RPMI8226 (cell line): ENCODE measurements at places on chromosomes 11 and 22.
A peak's percentile ranks its signal among the peaks of the same experiment; 100 is the strongest.

- no peak for DNase-seq
Observed at GRCh38 chr11:101907815-101908214, 7.0 kb upstream of the CEP126 start.

GRCh38 chr22:37701141-37701786 is 4.4 kb downstream of the TRIOBP start:
- no peak for DNase-seq

GRCh38 chr11:95104856-95105255 is 15.2 kb downstream of the ENDOD1 start:
- no peak for DNase-seq

GRCh38 chr11:47918882-47919495 is 61.4 kb upstream of the PTPRJ start:
- peak; percentile 9 for DNase-seq

GRCh38 chr11:76661306-76661751 is 9.2 kb downstream of the LRRC32 start:
- no peak for DNase-seq

- DNase-seq = no peak
Observed at GRCh38 chr11:36750349-36750748, 152.3 kb upstream of the RAG2 start.

GRCh38 chr22:39478441-39478850 is 21.6 kb downstream of the MGAT3 start:
- peak; percentile 63 for DNase-seq

DNA sequence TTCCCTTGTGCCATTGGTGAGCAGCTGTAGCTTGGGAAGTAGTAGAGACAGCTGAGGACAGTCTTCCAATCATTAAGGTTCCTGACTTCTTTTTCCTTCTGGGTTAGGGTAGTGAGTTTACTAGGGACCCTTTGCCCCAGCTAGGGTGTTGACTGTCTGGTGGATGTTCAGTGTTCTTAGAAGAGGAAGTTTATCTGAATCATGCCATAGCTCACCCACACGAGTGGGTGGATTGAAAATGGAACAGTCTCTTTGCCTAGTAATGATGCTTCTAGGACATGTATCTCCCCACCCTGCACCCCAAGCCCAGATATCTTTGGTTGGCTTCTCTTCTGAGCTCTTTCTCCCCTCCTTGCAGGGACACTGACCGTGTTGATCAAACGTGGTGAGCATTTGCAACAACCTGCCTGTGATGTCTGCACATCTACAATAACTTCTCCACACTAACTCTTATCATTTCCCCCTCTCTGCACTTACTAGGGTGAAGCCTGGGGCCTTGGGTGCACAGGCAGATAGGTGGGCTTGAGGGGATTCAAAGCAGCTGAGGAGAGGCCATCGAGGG is 57.1 kb upstream of the HORMAD2 start:
- no peak for DNase-seq

DNA sequence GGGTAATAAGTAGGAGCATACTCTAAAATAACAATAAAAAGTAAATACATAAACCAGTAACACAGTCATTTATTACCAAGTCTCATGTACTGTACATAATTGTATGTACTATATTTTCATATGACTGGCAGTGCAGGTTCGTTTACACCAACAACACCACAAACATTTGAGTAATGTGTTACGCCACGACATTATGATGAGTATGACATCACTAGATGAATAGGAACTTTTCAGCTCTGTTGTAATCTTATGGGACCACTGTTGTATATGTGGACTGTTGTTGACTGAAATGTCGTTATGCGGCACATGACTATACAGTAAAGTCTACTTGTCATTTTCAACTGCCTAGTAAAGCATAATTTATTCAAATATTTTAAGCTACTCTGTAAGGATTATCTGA is 18.6 kb downstream of the KIF18A start:
- DNase-seq = no peak

DNA sequence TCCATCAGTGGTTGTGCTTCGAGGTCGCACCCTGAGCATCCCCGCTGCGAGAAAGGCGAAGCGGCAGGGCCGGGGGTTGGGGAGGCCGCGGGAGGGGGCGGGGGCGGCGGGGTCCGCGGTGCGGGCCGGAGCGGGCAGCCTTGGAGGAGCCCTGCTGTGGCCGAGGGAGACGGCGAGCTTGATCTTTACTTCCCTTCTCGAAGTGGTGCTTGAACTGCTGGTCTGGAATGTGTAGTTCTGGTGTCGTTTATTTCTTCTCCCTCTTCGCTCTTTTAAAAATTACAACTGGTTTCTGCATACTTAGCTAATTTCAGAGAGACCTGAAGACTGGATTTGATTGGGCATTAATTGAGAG is 1.1 kb downstream of the APLP2 start:
- no peak for DNase-seq

DNA sequence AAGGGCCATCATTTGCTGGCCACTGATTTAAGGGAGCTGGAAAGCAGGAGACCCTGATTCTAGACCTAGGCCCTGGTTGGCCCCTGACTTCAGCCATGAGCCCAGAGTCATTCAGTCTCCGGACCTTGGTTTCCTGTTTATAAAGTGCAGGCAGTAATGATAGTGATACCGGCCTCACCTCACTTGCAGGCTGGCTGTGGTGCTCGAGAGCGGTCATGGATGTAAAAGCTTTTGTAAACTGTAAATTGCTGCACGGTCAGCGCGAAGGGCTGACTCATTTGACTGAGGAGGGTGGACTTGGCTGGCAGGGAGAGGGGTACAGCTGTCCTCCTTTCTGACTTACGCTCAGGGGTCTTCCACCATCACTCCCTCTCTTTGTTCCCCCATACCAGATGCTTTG is 37.4 kb downstream of the FBLN1 start:
- no peak for DNase-seq

- no peak for DNase-seq
Observed at GRCh38 chr11:132463295-132464002, 1068.9 kb downstream of the OPCML start.

DNA sequence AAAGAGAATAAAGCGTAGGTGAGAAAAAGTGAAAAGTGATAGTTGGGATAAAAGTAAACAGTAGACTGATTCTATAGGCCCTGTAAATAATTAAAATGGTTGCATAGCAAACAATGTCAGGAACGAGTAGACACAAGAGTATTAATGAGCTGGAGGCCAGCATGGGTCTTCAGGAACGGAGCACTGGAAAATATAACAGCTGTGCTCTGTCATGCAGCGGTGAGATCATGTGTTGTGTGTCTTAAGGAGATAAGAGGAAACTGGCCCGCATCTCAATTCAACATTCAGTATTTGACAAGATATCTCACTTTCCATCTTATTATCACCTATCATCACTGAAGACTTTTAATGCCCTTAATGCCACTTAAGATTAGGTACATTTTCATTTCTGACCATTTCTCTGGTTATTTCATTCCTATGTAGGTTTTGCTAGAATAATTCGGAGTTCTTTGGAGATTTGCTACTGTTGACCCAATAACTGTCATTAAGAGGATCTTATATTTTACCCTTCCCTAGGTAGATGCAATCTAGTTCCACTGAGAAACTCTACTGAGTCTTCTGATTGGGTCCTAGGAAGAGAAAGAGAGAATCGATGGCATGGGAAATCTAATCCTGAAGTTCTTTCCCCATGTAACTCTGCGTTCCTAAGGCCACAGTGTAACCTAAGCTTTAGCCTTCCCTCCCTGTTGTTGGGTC is 35.5 kb upstream of the VWA5A start:
- DNase-seq = no peak

- no peak for DNase-seq
Observed at GRCh38 chr11:92225125-92225567, 528 bp downstream of the FAT3 start.

DNA sequence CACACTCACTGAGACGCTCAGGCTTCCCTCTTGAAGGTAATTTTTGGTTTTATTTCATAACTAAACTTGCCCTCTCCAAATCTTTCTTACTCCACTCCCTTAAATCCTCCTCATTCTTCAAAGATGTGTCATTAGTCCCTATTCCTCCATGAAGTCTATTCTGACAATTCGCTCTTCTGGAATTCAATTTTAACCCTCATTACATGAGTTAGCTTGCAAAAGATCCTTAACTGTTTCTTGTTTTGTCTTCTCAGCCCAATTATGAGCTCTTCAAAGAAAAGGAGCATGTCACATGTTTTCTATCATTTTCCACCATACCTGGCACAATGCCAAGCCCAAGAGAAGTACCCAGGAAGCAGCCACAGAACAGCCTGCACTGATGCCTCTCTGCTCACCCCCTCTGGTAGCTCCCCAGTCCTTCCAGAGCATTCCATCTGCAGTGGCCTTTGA is 13.0 kb downstream of the GALNT18 start:
- peak; percentile 31 for DNase-seq

DNA sequence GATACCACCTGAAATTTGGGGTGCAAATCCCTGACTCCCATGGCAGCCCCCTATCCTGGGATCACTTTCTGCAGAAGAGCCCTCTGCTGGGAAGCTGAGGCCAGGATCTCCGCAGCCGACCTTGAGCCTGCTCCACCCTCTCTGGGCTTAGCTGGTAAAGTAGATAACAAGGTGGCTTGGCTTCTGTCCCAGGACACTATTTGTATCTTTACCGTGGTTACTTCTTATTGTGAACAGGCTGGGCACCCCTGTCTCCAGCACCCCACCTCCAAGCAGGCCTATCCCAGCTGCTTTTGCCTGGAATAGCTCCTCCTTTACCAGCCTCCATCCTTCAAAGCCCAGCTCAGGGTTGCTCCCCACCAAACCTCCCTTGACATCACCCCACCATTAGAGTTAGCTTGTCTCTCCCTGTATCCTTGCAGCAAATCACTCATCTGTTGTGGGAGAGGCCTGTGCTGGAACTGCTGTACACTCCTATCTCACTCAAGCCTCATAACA is 35.2 kb upstream of the P2RY2 start:
- DNase-seq = no peak

- no peak for DNase-seq
Observed at GRCh38 chr11:19060629-19061028, at the start of gene MRGPRX2. Gene MRGPRX2, minus strand, starts transcription at chr11:19060717. Its CDS starts 4,315 bp downstream, at chr11:19056402.

DNA sequence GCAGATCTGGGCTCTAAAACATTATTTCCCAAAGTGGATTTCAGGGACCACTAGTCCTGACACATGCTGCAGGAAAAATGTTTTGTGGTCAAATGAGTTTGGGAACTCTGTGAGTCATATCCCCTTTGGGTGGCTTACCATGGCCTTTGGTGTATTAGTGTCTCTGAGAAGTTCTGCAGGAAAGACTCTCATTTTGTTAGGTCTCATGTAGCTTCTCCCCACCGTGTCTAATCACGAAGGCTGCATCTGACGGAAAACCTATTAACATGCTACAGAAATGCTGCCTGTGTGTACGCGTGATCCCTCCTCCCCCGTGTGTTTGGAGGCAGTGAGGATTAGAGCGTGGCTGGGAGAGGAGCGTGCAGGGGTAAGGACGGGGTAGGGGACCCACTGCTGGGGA is 191.7 kb downstream of the ST3GAL4 start:
- no peak for DNase-seq

- DNase-seq = peak; percentile 37
Observed at GRCh38 chr22:41009222-41009948, 58.2 kb downstream of the RBX1 start.

DNA sequence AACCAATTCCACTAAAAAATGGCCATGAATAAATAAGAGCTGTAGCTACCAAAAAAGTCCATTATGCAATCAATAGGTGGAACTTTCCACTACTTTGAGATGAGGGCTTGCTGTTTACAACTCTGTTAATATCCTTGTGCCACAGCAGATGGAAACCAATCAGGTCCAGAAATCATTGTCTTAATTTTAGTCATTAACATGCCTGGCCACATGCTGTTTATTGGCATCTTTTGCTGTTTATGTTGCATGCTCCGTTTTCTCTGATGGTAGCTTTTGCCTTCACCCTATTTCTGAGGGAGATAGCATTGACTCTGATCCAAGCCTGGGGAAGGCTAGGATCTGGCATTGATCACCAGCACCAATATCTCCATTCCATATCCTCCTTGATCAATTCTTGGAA is 192.9 kb upstream of the SEZ6L start:
- no peak for DNase-seq

DNA sequence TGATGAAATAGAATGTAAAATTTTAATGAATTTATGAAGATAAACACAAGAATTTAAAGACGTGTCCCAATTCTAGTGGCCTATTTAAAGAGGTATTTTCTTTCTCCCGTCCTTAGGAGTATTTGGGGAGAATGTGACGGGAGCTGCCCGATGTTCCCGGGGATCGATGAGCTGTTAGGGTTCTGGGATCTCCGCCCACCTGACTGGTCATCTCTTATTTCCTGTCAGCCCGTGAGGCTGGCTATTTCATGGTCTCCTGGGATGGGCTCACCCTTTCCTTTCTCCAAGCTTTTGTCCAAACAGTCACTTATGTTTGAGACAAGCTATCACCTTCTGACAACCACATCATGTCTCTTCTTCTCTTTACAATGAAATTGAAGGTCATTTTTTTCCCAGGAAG is 16.9 kb upstream of the CLMP start:
- DNase-seq = no peak

GRCh38 chr11:75073459-75074190 is 23.1 kb downstream of the OR2AT4 start:
- no peak for DNase-seq

- no peak for DNase-seq
Observed at GRCh38 chr22:49163258-49163959, 664.3 kb downstream of the BRD1 start.

DNA sequence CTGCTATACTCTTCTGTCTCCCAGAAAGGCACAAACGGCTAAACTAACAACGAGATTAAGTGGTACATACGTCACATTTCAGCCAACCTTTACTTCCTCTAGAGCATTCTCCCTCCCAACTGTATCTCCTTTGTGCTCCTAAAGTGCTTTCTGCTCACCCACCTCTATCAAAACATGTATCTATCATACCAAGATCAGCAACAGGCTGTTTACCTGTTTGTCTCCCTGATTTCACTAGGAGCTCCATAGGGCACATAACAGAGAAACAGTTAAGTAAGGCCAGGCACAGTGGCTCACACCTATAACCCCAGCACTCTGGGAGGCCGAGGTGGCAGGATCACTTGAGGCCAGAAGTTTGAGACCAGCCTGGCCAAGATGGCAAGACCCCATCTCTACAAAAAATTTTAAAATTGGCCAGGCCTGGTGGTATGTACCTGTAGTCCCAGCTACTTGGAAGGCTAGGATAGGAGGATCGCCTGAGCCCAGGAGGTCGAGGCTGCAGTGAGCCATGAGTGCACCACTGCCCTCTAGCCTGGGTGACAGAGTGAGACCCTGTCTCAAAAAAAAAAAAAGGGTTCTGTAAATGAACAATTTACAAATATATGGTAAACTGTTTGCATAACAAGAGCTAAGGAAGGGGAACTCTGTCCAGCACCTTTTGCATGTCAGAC is 2.8 kb downstream of the NDUFC2 start:
- DNase-seq = no peak

DNA sequence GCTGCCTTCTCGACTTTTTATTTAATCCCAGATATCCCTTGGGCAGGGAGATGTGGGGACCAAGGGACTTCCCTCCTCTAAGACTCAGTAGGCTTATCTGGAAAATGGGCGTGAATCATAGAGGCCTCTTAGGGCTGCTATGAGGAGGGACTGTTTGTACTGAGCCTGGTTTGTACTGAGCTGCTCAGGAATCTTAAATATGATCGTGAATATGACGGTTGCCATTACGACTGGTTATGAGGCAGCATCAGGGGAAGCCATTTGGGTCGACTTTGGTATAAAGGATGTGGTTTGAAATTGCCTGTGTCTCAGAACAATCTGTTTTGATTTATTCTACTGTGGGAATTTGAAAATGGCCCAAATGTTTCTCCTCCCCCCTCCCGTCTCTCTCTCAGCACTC is 20.6 kb downstream of the TSPAN18 start:
- DNase-seq = no peak
